ENCODE measurements at places on chromosomes 3 and 15. TPM values are rescaled to one million over a fixed set of nuclear protein-coding genes. Genes with fewer than 3 reads are reported as not detected.

DNA sequence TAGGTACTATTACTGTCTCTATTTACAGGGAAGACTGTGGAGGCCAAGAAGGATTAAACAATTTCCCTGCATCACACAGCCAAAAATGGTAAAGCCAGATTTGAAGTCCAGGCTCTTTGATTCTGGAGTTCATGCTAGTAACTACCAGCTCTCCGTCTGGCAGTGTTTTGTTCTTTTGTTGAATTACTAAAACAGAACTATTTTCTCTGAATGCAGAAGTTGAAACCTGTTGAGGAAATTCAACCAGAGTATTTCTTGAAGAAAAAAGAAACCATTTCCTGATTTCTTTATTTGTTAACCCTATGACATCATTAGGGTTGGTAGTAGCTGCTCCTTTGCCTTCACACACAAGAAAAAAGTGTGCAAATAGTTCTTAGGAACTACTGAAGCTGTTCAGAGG lies 34.3 kb downstream of the CRTC3 start:
- no peak overlapping the region for H3K27ac ChIP-seq
- DNase-seq, result no peak

- no peaks in the 10 kb centered on the region for H3K36me3 ChIP-seq
- H3K27me3 ChIP-seq, result no peaks in the 10 kb centered on the region
- H3K27ac ChIP-seq, result no peak overlapping the region
- no peaks in the 10 kb centered on the region for H3K4me1 ChIP-seq
- no peak overlapping the region for H3K4me3 ChIP-seq
Observed at GRCh38 chr3:190309414-190309813, 12.8 kb downstream of the CLDN1 start.

DNA sequence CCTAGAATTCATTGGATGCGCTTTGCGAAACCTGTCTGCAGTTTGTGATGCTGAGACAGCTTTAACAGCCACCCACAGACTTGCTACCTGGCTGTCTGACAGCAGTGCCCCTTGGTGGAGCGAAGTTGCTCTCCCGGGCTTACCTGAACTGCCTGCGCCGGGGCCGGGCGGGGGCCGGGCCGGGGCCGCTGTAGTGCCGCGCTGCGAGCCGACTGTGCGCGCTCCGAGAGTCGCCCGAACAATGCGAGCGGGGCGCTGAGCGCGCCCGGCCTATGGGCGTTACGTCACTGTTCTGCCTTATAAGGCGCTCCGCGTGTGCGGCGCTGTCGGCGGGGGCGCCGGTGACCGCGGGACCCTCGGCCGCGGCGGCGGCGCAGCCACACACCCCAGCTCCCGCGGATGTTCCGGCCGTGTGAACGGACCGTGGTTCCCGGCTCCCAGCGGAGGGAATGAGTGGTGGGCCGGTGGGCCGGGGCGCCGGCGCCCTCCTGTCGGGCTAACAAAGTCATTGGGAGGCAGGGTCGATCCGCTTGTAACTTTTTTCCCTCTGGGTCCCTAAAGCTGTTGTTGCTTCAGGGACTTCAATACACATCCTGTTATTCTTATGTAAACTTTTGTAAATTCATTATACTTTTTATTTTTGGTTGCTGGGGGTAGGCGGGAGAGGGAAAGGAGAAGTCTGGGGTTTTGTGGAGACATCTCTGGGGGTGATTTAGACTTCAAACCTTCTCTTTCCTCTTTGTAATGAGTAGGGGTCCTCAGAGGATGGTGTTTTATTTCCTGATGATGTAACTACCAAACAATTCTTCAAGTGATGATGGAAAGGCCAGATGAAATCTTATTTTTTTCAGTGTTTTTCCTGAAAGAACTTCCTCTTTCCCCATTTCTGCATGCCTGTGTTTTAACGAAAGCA lies 58.5 kb downstream of the CMSS1 start:
- H3K4me1 ChIP-seq, result peaks cover 37% of the 10 kb centered on the region
- H3K27me3 ChIP-seq, result no peaks in the 10 kb centered on the region
- peak overlapping the region; percentile 91 for H3K27ac ChIP-seq
- H3K4me3 ChIP-seq, result peak overlapping the region; percentile 90
- peak; percentile 90 for DNase-seq

Gene SPSB4
- not detected for total RNA-seq

GRCh38 chr3:158700559-158700958 lies 28.1 kb upstream of the LXN start:
- H3K4me1 ChIP-seq, result peaks cover 46% of the 10 kb centered on the region
- DNase-seq, result no peak
- peaks cover 14% of the 10 kb centered on the region for H3K36me3 ChIP-seq
- no peak overlapping the region for H3K4me3 ChIP-seq
- peak overlapping the region; percentile 95 for H3K27ac ChIP-seq
- H3K27me3 ChIP-seq, result no peaks in the 10 kb centered on the region

DNA sequence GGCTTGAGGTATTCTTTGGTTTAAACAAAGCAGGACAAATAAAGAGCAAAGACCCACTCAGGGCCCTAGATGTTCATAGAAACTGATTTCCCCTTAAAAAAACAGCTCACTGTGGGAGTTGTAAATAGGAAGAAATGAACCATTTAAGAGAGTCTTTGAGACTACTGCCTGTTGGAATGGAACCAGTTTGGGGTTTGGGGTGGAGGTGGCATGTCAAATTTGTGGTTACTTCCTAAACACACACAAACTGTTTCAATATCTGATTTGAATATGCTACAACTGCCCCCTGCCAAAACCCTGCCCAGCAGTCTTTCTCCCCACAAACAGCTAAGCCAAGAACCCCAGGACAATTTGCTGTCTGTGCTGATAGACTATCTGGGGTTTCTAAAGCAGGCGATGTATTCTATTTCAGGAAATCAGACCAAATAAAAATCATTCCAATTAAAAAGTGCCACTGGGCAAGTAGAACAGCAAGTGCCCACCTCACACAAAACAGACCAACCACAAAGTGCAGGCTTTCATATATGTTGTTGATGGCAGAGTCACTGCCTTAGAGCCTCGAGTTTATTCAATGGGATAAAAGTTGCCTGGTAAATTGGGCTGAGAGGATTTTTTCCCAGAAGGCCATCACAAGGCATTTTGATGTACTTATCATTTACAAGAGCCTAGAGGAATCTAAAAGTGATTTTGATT lies 293.9 kb upstream of the PROK2 start:
- no peak overlapping the region for H3K27ac ChIP-seq
- peaks cover 10% of the 10 kb centered on the region for H3K4me1 ChIP-seq
- DNase-seq, result no peak
- no peak overlapping the region for H3K4me3 ChIP-seq
- H3K36me3 ChIP-seq, result no peaks in the 10 kb centered on the region
- no peaks in the 10 kb centered on the region for H3K27me3 ChIP-seq

DNA sequence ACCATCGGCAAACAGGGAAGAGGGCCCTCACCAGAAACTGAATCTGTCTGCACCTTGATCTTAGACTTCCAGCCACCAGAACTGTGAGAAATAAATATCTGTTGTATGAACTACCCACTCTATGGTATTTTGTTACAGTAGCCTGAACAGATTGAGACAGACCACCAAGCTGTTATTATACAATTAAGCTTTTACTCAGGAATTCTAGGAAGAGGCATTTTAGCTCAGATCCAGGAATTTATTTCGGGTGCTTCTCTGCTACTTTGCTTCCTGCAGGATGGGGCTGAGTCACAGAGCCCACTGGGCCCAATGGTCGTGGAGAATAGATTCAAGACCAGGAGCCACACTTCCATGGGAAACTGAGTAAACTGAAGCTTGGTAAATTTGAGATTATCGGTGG lies 145.5 kb upstream of the PFN2 start:
- H3K4me1 ChIP-seq, result peaks cover 20% of the 10 kb centered on the region
- DNase-seq, result no peak
- no peaks in the 10 kb centered on the region for H3K27me3 ChIP-seq
- H3K4me3 ChIP-seq, result no peak overlapping the region
- no peak overlapping the region for H3K27ac ChIP-seq

DNA sequence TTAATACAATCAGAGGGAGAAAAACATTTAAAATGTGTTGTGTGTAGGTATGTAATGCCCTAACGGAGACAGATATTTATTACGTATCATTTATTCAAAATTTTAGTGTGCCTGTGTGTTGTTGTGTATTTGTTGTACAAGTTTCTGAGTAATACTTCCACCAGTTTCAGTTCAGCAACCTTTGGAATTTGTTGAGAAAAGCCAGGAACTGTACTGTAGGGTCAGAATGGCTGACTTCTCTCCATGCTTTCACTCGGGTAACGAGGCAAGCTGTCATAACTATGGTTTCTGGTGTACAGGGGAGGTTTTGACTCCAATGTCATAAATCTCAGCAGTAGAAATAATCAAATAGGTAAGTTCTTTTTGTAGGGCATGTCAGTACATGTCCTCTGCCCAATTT lies 23.8 kb upstream of the CNTN6 start:
- no peak for DNase-seq
- H3K4me1 ChIP-seq, result no peaks in the 10 kb centered on the region
- no peak overlapping the region for H3K27ac ChIP-seq

Gene SLC28A2
- total RNA-seq, result not detected

Gene FANCD2OS
- total RNA-seq, result not detected

Gene RHOV
- total RNA-seq, result not detected

DNA sequence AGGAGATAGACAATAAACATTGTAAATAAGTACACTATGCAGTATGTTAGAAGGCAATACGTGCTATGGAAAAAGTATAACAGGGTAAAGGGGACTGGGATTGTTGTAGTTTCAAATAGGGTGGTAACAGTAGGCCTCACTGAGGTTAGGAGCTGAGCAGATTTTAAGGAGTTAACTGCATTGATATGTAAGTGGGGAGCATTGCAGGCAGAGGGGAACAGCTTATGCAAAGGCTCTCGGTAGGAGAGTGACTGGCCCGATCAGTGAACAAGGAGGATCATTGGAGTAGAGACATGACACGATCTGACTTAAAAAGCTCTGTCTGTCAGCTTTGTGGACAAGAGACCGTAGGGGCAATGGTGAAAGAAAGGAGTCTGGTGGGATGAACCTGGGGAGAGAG lies 46.8 kb downstream of the PCCB start:
- H3K36me3 ChIP-seq, result peaks cover 8% of the 10 kb centered on the region
- no peak for DNase-seq
- no peak overlapping the region for H3K4me3 ChIP-seq
- no peaks in the 10 kb centered on the region for H3K27me3 ChIP-seq

Gene FRMD4B
- total RNA-seq, result 0.72 TPM

Gene CYP1A1
- not detected for total RNA-seq

- no peaks in the 10 kb centered on the region for H3K27me3 ChIP-seq
- no peak for DNase-seq
- H3K4me3 ChIP-seq, result no peak overlapping the region
- H3K4me1 ChIP-seq, result no peaks in the 10 kb centered on the region
- no peak overlapping the region for H3K27ac ChIP-seq
- H3K36me3 ChIP-seq, result no peaks in the 10 kb centered on the region
Observed at GRCh38 chr15:23877502-23878412, 190.7 kb upstream of the NDN start.

Gene ENTPD3
- total RNA-seq, result 0.36 TPM

Gene KBTBD8
- 3.8 TPM for total RNA-seq

GRCh38 chr3:43294975-43295374 lies 8.6 kb downstream of the SNRK start:
- no peaks in the 10 kb centered on the region for H3K36me3 ChIP-seq
- H3K27me3 ChIP-seq, result no peaks in the 10 kb centered on the region
- H3K4me3 ChIP-seq, result no peak overlapping the region

GRCh38 chr3:53750253-53751210 lies 95.7 kb downstream of the CHDH start:
- no peaks in the 10 kb centered on the region for H3K4me1 ChIP-seq
- DNase-seq, result no peak
- no peaks in the 10 kb centered on the region for H3K36me3 ChIP-seq
- peaks cover 7% of the 10 kb centered on the region for H3K27me3 ChIP-seq

- no peaks in the 10 kb centered on the region for H3K36me3 ChIP-seq
- H3K27me3 ChIP-seq, result no peaks in the 10 kb centered on the region
- H3K4me1 ChIP-seq, result peaks cover 10% of the 10 kb centered on the region
- no peak for DNase-seq
Observed at GRCh38 chr3:134231131-134231530, 19.5 kb downstream of the RYK start.

- H3K27me3 ChIP-seq, result no peaks in the 10 kb centered on the region
- DNase-seq, result no peak
- no peaks in the 10 kb centered on the region for H3K36me3 ChIP-seq
- H3K27ac ChIP-seq, result peak overlapping the region; percentile 21
- H3K4me3 ChIP-seq, result no peak overlapping the region
- H3K4me1 ChIP-seq, result peaks cover 9% of the 10 kb centered on the region
Observed at GRCh38 chr3:38154625-38155255, 10.6 kb upstream of the OXSR1 start.

DNA sequence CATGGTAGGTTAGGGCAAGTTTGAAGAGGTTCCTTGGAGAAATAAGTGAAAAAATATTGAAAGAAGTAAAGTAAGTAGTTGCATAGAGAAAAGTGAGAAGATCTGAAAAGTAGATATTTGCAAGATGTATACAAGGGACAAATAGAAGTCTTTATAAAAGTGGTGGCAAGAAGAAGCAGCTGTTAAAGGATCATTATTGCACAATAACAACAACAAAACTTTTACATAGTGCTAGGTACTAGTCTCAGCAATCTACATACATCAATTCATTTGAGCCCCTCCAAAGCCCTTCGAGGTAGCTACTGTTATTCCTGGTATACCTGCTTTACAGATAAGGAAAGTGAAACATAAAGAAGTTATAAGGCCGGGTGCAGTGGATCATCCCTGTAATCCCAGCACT lies 239.6 kb downstream of the MEIS2 start:
- H3K4me1 ChIP-seq, result no peaks in the 10 kb centered on the region
- no peak overlapping the region for H3K4me3 ChIP-seq
- H3K27me3 ChIP-seq, result no peaks in the 10 kb centered on the region
- DNase-seq, result no peak
- H3K27ac ChIP-seq, result no peak overlapping the region
- H3K36me3 ChIP-seq, result no peaks in the 10 kb centered on the region

GRCh38 chr3:194078045-194078821 lies 57.7 kb upstream of the HES1 start:
- peaks cover 10% of the 10 kb centered on the region for H3K27me3 ChIP-seq
- no peak overlapping the region for H3K27ac ChIP-seq

Gene CHMP2B
- total RNA-seq, result 63.1 TPM

- peak; percentile 66 for DNase-seq
- H3K27ac ChIP-seq, result peak overlapping the region; percentile 85
- H3K36me3 ChIP-seq, result no peaks in the 10 kb centered on the region
- H3K27me3 ChIP-seq, result peaks cover 3% of the 10 kb centered on the region
Observed at GRCh38 chr3:108089579-108089978, 1.3 kb downstream of the CD47 start.

GRCh38 chr3:147620906-147621305 lies 211.7 kb downstream of the ZIC1 start:
- no peaks in the 10 kb centered on the region for H3K36me3 ChIP-seq
- H3K27ac ChIP-seq, result no peak overlapping the region
- no peak overlapping the region for H3K4me3 ChIP-seq
- H3K27me3 ChIP-seq, result no peaks in the 10 kb centered on the region
- peaks cover 3% of the 10 kb centered on the region for H3K4me1 ChIP-seq
- DNase-seq, result no peak

Gene OIP5
- 0.88 TPM for total RNA-seq

Gene RLBP1
- under 0.01 TPM for total RNA-seq

GRCh38 chr3:23920151-23920655 lies 3.3 kb downstream of the RPL15 start:
- H3K4me1 ChIP-seq, result peaks cover 25% of the 10 kb centered on the region
- DNase-seq, result no peak
- H3K4me3 ChIP-seq, result no peak overlapping the region
- peaks cover 27% of the 10 kb centered on the region for H3K36me3 ChIP-seq
- H3K27ac ChIP-seq, result no peak overlapping the region

Gene CTDSPL
- total RNA-seq, result 44.5 TPM

Gene CLSTN2
- total RNA-seq, result under 0.01 TPM

Data from osteoblast (primary cell).